ENCODE measurements at places on chromosomes 12 and 14.
A peak's percentile ranks its signal among the peaks of the same experiment; 100 is the strongest.

GRCh38 chr14:104142946-104143470, 4.6 kb downstream of the KIF26A start:
- no peak for DNase-seq

- no peak for DNase-seq
These were observed 264.6 kb upstream of the DAAM1 start for GRCh38 chr14:58923751-58924405.

DNA sequence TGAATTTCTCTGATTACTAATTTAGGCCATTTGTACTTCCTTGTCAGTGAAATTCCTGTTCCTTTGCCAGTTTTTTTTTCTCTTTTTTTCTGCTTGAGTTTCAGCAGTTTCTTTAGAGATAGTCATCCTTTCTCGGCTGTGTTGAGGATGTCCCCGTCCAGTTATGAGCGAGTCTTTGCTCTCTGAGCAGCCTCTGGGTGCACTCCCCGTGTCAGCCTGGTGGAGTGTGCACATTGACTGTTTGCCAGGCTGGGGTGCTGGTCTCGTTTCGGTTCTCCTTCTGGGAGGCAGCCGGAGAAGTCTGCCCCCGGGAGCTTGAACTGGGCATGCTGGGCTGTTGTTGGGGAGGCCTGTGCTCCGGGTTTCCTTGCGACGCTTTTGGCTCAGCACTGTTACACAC, 3.0 kb downstream of the PACS2 start:
- DNase-seq, result peak; percentile 64

GRCh38 chr14:39773387-39774126, 341.3 kb upstream of the FBXO33 start:
- no peak for DNase-seq

DNA sequence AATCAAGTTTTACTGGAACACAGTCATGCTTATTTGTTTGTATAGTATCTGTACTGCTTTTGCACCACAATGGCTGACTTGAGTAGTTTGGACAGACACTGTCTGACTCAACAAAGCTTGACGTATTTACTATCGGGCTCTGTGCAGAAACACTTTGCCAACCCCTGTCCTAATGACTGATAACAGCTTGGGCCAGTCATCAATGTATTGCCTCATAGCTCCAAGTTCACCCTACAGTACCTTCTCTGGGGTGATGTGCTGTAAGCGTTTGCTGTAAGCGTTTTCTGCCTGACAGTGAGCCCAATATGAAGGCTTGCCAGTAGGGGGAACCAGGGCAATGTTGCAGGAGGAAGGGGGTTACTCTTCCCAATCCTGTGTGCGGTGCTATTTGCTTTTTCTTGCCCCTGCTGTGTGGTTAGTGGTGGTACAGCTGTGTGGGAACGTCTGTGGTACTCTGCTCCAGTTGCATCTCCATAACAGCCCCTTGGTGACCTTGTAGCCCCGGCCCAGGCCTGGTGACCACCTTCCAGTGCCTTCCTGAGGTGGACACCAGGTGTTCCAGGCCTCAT, 5.4 kb upstream of the CCDC177 start:
- peak; percentile 99 for DNase-seq

DNA sequence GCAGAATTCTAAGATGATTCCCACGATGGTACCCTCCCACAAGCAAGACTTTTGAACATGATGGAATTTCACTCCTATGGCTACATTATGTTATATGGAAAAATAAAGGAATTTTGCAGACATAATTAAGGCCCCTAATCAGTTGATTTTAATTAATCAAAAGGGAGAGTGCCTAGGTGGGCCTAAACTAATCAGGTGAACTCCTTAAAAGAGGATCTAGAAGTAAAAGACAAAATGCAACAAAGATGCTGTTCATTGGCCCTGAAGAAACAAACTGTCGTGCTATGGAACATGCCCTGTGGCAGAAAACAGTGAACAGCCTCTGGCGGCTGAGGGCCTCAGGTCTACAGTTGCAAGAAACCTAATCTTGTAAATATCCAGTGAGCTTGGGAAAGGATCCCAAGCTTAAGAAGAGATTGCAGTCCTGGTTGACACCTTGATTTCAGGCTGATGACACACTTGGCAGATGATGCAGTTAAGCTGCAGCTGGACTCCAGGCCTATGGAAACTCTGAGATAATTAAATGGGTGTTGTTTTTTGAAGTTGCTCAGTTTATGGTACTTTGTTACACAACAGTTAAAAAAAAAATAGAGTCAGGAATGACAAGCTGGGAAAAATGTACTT, 13.8 kb downstream of the TMCC3 start:
- DNase-seq, result peak; percentile 45

DNA sequence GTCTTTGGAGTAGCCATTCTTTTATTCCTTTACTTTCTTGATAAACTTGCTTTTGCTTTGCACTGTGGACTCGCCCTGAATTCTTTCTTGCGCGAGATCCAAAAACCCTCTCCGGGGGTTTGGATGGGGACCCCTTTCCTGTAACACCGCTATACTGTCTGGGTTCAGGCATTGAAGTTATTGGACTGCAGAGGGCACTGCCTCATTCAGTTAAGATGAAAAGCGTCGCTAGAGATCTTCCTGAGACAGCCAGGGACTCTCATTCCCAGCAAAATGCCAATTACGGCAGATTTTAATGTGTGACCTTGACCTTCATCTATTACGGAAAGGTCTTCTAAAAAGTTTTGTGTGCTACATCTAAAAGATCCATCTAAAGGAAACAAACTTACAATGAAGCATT, 17.3 kb upstream of the RIMKLB start:
- DNase-seq, result no peak
